Breast epithelium (tissue), 4 donors: ENCODE measurements at places on chromosomes 13 and 19.

DNA sequence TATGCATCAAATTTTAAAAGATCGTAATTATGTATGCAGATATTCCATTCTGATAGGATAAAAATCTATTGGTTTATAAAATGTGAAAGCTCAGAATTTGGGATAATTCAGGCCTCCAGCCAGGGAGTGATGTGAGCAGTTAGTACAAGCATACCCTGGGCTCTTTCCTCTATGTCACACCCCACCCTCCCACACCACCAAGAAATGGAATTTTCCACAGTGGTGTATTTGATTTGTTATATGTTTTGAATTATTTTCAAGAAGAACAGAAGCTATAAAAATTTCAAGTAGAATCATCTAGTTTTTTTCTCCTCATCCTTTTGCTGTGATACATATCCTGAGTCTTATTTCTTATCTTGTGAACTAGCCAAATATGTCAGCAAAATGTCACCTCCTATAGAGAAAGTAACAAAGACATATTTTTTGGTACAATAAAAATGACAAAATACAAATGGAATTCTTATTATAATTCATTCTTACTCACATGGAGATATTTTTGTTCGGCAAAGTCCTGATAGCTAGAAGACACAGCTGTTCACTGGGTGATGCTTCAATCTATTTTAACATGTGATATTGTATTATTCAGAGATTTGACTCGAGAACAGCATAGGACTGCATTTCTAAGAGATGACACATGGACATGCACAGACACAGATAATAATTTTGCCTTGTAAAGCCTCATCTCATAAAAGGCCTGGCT is 61.2 kb upstream of the FRY start:
- no peaks in the 10 kb centered on the region for H3K27me3 ChIP-seq
- no peak overlapping the region for H3K4me3 ChIP-seq
- no peak overlapping the region for H3K27ac ChIP-seq

- no peaks in the 10 kb centered on the region for H3K27me3 ChIP-seq
- H3K4me3 ChIP-seq = no peak overlapping the region
- DNase-seq = no peak
- H3K36me3 ChIP-seq = no peaks in the 10 kb centered on the region
- no peaks in the 10 kb centered on the region for H3K4me1 ChIP-seq
Observed at GRCh38 chr13:32431361-32431760, 3.4 kb upstream of the N4BP2L1 start.

DNA sequence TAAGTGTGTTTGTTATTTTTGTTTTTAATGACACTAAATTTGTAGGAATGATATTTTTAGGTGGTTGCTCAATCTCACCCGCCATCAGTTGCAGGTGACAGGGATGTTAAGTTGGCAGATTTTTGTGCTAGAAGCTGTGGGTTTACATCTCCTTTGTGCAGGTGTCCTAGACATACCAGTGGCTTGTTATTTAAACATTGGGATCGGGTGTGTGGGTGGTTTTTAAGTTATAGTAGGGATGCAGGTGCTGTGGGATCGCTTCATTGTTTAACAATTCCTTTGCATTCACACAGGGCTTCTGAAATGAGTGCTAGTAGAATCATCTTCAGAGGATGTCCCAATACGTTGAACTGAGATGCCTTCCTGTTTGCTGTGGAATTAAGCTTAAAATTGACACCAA is 100.0 kb downstream of the SHISA2 start:
- DNase-seq = no peak
- H3K27me3 ChIP-seq = no peaks in the 10 kb centered on the region
- no peaks in the 10 kb centered on the region for H3K4me1 ChIP-seq
- H3K4me3 ChIP-seq = no peak overlapping the region
- no peaks in the 10 kb centered on the region for H3K36me3 ChIP-seq

GRCh38 chr13:76036176-76036575 is 400.0 kb downstream of the LMO7 start:
- no peak overlapping the region for H3K27ac ChIP-seq
- DNase-seq = no peak
- H3K4me3 ChIP-seq = no peak overlapping the region
- no peaks in the 10 kb centered on the region for H3K27me3 ChIP-seq

DNA sequence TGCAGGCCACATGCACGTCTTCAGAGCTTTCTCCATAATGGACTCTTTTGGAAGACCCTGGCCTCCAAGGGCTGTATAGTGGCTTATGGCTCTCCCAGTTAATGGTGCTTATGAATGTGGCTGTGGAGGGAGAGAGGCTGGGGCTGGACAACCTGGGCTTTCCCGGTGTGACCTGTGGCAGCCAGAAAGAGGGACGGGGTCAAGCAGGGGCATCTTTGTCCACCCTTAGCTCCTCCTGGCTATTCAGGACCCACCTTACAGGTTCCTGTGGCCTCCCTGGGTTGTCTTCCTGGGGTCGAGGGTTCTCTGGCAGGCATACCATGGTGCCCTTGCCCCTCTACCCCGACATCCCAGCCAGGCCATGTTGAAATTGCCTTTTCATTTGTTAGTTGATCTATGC is 75.6 kb downstream of the SIPA1L3 start:
- H3K4me1 ChIP-seq = no peaks in the 10 kb centered on the region
- no peaks in the 10 kb centered on the region for H3K27me3 ChIP-seq
- H3K27ac ChIP-seq = peak overlapping the region; percentile 64
- no peak for DNase-seq

- H3K27ac ChIP-seq = no peak overlapping the region
- H3K4me1 ChIP-seq = no peaks in the 10 kb centered on the region
- H3K36me3 ChIP-seq = no peaks in the 10 kb centered on the region
- no peak for DNase-seq
Observed at GRCh38 chr13:111338841-111339240, 18.4 kb downstream of the TEX29 start.
